ENCODE measurements at places on chromosomes 5 and 9.

- DNase-seq: no peak
These were observed 76.5 kb downstream of the PHF2 start for GRCh38 chr9:93652604-93653592.

GRCh38 chr5:164688437-164688836, 1183.0 kb downstream of the MAT2B start:
- DNase-seq: no peak

- DNase-seq: no peak
These were observed 41.0 kb upstream of the MTAP start for GRCh38 chr9:21761309-21761901.

- DNase-seq: no peak
These were observed 1.9 kb downstream of the LRRC14B start for GRCh38 chr5:192970-193831.

- no peak for DNase-seq
These were observed 154.5 kb downstream of the CWC27 start for GRCh38 chr5:64923151-64923685.

DNA sequence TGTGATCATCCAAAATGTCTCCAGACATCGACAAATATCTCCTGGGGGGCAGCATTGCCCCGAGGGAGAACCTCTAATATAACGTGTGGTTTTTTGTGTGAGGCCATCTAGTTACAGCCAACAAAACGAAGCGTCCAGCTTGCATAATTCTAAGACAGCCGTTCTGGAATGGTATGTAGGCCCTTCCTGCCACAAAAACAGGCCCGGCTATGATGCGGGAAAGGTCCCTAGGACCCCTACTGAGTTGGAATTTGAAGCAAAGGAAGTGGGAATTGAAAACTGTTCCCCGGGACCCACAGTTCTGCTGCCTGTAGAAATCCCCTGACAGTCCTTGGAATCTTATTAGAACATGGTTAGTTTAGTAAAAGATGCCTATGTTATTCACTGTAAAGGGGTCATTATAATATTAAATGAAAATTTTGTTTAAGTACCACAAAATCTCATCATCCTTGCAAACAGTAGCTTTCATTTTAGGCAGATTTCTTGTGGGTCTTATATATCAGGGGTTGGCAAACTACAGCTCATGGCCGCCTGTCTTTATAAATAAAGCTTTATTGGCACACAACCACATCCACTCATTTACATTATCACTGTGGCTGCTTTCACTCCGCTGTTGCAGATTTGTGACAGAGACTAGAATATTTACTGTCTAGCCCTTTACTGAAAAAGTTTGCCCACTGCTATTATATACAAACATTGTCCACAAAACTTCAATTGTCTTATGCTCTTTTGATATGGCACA, 70.7 kb downstream of the MSX2 start:
- no peak for DNase-seq

GRCh38 chr5:63803165-63803564, 159.1 kb downstream of the HTR1A start:
- no peak for DNase-seq

DNA sequence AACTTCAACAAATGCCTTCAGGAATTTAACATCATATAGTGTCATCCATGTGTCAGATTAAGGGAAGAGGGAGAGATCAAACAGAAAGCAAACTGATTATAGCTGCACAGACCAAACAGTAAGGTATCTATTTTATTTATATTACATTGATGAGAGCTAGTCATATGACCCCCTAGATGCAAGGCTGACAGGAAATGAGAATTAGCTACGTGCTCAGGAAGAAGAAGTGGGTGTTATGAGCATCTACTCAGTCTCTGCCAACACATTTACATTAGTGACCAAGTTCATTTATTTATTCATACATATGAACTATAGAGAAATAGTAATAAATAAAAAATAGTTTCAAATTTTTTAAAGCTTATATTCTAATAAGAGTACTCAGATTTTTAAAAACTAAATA, 787.3 kb downstream of the KCTD16 start:
- DNase-seq: no peak

GRCh38 chr5:59069438-59070079, 486.7 kb downstream of the RAB3C start:
- DNase-seq: no peak

GRCh38 chr5:83931969-83932368, 211.3 kb upstream of the HAPLN1 start:
- no peak for DNase-seq

GRCh38 chr5:133781436-133782225, 169.3 kb upstream of the FSTL4 start:
- no peak for DNase-seq

- DNase-seq: no peak
These were observed 20.6 kb downstream of the NSD1 start for GRCh38 chr5:177154003-177154643.

GRCh38 chr5:38555354-38556087, 925 bp downstream of the LIFR start:
- no peak for DNase-seq

DNA sequence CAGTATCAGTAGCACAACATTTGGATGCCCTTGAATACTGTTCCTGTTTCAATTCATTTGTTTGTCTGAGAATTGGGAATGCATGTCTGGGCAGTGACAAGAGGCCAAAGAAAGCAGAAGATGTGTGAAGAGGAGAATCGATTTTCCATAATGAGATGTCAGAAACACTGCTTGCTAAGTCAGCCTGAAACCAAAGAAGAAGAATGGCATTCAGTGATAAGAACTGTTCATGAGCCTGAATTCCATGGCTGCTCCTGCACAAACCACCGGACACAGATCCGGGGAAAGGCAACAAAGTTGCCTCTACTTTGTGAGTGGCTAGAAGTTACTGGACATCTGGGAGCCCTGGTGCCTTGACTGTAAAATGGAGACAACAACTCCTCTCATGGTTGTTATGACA, 207.2 kb upstream of the RASEF start:
- no peak for DNase-seq

GRCh38 chr5:16827755-16828154, 108.3 kb downstream of the MYO10 start:
- DNase-seq: no peak

DNA sequence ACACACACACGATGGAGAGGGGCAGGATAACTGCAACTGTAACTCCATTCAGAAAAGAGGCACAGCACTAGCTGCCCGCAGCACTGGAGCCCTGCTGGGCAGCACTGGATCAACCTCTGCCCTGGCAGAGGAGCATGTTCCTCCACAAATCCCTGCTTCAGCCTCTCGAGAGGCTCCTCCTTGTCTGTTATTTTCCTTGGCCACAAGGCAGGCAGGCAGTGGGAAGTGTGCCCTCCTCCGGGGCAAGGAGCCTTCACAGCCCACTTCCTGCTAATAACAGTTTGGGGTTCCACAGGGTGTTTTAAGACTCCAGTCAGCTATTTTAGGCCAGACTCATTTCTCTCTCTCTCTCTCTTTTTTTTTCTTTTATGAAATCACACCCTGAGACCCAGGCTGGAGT, 11.8 kb downstream of the FXN start:
- no peak for DNase-seq

- DNase-seq: no peak
These were observed 236.1 kb upstream of the CDH12 start for GRCh38 chr5:23089286-23089685.

- no peak for DNase-seq
These were observed 73.7 kb upstream of the CTNND2 start for GRCh38 chr5:11977904-11978303.

DNA sequence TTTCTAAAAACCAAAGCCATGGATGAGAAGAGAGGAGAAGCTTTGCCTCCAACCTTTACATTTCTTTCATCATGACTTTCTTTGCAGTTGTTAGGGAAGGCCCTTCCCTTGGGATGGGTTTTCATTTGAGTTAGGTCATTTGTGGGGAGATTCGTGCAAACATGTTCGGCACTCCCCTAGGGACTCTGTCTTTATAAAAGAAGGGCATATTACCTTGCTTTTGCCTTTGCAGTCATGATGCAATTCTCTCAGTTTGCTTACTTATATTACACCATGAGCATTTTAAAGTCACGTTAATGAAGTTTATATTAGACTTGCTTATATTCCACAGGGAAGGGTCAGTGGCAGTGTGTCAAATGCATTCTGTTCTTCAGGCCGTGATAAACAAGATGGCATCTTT, 289.3 kb upstream of the WWC1 start:
- no peak for DNase-seq

DNA sequence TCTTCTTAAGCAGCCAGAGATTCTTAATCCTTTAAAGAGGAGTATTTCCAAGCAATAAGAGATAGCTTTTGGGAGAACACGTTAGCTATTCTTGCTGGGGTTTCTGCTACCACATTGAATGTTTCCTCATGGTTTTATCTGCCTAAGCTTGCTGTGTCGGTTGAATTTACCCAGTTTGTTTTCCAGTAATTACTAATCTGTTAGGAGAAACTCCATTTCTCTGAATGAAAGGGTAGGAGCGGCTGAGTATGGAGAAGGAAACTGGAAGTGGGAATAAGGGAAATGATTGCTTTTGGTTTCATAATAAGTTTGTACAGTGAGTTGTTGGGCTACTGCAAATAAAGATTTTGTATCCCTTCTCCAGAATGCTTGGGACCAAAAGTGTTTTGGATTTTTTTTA, 1.2 kb downstream of the JAK2 start:
- DNase-seq: no peak

GRCh38 chr5:16994565-16994964, 58.5 kb upstream of the MYO10 start:
- DNase-seq: no peak

GRCh38 chr5:107704681-107705401, 34.1 kb upstream of the EFNA5 start:
- no peak for DNase-seq

DNA sequence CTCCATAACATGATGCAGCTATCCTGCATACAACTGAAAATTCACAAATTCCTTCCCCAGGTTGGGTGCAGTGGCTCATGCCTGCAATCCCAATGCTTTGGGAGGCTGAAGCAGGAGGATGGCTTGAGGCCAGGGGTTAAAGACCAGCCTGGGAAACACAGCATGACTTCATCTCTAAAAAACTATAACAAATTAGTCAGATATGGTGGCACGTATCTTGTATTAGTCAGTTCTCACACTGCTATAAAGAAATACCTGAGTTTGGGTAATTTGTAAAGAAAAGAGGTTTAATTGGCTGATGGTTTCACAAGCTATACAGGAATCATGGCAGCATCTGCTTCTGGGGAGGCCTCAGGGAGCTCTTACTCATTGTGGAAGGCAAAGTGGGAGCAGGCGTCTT, 56.4 kb upstream of the DAPK1 start:
- DNase-seq: no peak

GRCh38 chr5:149036970-149037369, 25.9 kb downstream of the SH3TC2 start:
- no peak for DNase-seq

DNA sequence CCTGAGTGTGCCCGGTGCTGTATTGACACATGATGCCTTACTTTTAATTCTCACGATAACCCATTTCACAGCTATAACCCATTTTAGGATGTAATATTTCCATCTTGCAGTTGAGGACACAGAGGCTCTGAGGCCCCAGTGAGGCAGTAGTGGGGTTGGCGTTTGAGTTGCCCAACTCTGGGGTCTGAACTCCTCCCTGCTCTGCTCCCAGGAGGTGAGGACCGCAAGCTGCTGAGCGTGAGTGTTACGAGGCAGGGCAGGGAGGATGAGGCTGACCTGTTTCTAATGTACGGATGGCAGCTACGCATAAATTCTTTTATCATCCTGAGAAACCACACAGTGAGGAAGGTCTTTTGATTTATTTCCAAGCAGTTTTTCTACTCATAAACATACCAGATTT, 11.4 kb downstream of the LRRC8A start:
- DNase-seq: no peak

- no peak for DNase-seq
These were observed 5.5 kb upstream of the STOML2 start for GRCh38 chr9:35108461-35108860.

DNA sequence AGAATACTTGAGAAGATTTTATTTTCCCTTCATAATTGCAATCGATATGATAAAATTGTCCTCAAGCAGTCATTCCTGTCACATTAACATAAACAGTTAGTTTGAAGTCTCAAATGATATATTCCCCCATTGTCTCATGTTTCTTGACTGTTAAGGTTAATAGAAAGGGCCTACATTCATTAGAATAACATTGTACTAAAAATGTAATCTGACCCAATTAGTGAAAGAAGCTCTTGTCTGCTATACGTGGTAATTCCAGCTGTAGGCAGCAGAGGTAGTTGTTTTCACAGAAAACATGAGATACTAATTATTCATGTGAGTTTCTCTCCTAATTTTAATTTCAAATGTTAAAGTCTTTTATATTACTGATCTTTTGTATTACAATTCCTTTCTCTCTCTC, 25.9 kb upstream of the AP3B1 start:
- DNase-seq: peak; percentile 9

DNA sequence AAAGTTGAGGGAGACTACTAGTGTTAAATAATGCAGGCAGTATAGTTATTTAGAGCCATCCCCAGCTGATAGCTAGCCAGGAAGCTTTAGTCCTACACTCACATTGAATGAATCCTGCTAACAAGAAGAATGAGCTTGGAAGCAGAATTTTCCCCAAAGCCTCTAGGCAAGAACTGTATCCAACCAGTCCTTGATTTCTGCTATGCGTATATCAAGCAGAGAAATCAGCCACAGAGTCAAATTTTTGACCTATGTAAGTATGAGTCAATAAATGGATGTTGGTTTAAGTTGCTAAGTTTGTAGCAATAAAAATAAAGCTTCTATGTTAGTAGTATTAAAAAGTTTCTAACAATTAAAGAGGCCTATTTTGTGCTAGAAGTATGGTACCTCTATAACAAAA, 672.1 kb upstream of the CHD1 start:
- no peak for DNase-seq

GRCh38 chr9:88477300-88477751, 57.7 kb upstream of the NXNL2 start:
- DNase-seq: no peak

GRCh38 chr9:10005206-10005605, 607.6 kb downstream of the PTPRD start:
- DNase-seq: no peak

- DNase-seq: no peak
These were observed 269.7 kb downstream of the ISL1 start for GRCh38 chr5:51652980-51653379.

GRCh38 chr5:132017316-132017715, 5.9 kb upstream of the ACSL6 start:
- no peak for DNase-seq
